ENCODE measurements at places on chromosomes 6 and 20.

DNA sequence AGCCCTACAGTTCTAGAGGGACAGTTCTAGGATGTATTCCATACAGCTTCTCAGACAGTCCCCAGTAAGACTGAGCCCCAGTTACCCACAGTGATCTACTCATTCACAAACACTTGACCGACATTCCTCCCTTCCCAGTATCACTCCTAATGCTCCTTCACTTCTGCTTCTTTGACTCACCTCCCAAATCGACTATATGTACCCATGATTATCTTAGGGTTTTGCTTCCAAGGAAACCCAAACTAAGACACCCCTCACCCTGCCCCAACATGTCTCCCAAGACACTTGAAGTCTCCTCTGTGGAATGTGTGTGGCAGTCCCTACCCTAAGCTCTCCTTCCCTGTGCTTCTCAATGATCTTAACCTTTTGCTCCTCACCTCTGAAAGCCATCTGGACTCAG, 23.6 kb upstream of the TGM6 start:
- no peak for DNase-seq

DNA sequence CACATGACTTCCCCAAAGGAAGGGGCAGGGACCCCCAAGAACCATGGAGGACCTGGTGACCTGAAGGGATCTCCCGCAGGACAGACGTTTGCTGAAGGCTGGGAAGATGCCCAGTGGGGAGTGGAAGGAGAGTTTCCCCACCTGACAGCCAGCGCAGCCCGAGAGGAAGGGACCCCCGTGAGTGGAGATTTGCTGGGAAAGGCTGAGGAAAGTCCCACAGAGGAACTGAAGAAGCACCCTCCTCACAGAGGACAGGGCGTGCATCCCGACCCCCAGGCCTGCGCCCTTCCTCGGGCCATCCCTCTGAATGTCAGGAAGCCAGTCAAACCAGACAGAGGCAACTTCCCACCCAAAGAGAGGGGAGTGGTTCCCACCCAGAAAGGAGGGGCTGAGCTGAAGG, 29.6 kb upstream of the AAR2 start:
- no peak for DNase-seq

DNA sequence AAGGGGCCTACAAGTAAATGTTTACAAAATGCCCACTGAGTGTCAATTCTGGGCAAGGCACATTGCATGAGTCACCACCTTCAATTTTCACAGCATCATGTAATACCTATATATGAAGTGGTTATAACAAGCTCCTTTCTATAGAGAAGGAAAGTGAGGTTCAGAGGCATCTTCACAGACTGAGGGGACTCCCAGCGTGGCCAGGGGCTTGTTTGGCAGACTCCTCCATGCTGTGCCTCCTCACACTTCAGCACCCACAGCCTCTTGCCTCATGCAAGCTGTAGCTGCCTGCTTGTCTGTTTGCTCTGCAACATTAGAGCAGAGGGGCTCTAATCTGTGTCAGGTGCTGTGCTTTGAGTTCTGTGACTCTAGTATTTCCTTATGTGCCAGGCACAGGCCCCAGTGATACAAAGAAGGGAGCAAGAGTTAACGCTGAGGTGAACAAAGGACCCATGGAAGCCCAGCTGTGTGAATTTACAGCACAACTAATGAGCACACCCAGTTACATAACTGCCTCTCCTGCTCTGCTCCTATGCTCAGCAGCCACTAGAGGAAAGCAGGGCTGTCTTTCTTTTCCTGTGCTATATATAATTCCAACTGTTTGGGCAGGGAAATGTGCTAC, 72.3 kb downstream of the ZHX3 start:
- no peak for DNase-seq

- no peak for DNase-seq
Measured at GRCh38 chr6:51814418-51814817, 273.0 kb downstream of the PKHD1 start.

DNA sequence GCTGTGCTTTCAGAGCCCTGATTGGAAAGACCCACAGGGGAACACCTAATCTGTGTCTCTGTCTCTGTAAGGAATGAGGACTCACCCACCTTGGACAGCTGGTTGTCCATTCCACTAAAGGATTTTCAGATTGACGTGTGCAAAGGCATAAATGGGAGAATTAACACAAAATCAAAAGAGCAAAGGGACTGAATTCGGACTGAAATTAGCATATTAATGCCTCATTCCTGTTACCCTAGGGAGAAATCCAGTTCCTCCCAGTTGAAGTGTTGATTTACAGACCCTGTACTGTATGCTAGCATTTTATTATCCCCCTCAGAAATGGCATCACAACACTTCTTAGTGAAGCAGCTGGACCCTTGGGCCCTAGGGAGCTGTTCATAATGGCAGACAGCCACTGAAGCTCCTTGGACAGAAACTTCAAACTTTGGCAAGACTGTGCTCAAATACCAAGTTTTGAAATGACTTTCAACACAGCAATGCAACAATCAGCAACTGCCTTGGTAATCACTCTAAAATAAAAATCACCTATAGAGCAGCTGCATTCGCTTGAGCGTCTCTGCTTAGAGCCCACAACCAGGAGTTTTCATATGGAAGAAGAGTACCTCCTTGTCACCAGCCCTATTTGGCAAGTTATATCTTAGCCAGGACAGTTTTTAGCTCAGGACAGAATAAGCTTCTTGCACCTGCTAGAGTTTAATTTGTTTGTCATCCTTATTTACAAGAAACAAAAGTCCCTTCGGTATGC, 118.1 kb downstream of the TRDN start:
- no peak for DNase-seq

DNA sequence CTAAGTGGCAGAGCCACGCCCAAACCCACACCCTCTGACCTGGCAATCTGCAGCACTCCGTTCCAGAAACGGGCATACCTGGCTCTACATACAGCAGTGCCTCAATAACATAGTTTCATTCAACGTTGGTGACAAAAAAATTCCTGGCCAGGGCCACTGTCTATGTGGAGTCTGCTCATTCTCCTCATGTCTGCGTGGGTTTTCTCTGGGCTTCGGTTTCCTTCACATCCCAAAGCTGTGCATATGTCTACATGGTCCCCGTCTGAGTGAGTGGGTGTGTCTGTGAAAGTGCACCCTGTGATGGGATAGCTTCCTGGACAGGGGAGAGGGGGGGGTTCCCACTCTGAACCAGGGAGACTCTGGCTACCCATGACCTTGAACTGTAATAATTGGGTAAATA, 2.1 kb downstream of the KIAA0319 start:
- DNase-seq, result no peak
